CD4-positive, alpha-beta T cell treated with Interleukin-6 at 100 ng/mL for 8 hours (primary cell): ENCODE measurements at places on chromosomes 5 and 9.

DNA sequence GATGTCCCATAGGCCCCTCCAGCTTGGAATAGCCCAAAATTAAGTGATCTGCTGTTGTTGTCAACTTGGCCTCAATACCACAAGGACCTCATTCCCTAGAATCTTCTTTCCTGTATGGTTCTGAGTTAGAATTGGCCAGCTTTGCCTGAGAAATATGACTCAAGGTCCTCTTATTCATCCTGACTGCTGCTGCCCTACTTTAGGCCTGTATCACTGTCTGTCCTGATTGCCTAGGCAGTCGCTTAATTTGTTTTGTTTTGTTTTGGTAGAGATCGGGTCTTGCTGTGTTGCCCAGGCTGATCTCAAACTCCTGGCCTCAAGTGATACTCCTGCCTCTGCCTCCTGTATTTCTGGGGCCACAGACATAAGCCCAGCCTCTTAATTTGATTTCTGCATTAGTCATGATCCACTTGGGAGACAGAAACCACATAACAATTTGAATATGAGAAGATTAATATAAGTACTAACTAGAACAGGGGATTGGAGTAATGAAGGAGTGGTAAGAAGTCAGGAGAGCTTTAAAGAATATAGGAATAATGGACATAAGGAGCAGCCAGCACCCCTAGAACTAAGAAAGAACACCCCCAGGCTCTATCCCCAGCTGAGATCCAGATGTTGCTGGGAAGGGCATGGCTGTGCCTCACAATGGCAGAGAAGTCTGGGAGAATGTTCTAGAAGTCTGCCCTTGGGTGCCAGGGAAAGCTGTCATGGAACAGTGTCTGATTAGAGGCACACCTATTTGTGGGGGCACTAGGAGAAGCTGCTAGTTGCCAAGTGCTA, 4.6 kb downstream of the TEX53 start:
- no peak for DNase-seq

GRCh38 chr5:81785322-81785721, 34.4 kb upstream of the SSBP2 start:
- no peak for DNase-seq

- no peak for DNase-seq
Observed at GRCh38 chr9:89528540-89528939, 30.6 kb upstream of the SEMA4D start.

- DNase-seq = no peak
Observed at GRCh38 chr5:77333036-77333435, 122.6 kb downstream of the PDE8B start.

- DNase-seq = peak; percentile 25
Observed at GRCh38 chr5:15013654-15014463, 142.3 kb upstream of the ANKH start.

DNA sequence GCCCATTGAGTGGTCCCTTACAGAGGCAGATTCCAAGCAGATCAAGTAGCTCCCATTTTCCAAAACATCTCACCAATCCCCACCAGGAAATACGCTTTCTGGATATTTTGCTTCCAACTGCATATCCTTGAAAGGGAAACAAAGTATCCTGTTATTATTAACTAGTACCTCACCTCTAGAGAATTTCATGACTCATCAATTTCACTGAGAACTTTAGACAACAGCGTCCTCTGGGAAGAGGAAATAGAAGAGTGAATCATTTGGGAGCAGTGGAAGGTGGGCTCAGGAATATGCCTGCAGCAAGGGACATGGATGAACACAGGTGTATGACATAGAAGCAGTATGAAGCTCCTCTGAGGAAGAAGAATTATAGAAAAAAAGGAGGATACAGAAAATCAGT, 186.7 kb downstream of the MARCHF11 start:
- no peak for DNase-seq

DNA sequence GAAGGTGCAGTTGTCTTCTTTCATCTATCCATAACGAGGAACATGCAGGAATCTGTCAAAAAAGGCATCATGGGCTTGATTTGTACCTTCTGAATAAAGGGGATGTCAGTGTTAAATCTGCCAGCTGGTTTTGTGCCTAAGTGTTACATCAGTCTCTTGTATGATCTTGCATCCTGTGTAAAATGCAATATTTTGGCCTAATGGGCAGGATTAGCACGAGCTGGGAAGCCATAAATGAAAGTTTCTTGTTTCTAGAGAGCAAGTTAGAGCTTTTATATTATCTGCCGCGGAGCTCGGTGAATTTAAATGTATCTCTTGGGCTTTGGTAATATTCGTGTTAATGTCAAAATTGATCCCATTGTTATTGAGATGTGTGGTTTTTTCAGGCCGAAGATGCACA, 526.1 kb upstream of the WWC1 start:
- DNase-seq = no peak

- no peak for DNase-seq
Observed at GRCh38 chr9:91062281-91062680, 260.7 kb downstream of the SYK start.

- no peak for DNase-seq
Observed at GRCh38 chr9:85401998-85402397, 339.8 kb downstream of the AGTPBP1 start.

DNA sequence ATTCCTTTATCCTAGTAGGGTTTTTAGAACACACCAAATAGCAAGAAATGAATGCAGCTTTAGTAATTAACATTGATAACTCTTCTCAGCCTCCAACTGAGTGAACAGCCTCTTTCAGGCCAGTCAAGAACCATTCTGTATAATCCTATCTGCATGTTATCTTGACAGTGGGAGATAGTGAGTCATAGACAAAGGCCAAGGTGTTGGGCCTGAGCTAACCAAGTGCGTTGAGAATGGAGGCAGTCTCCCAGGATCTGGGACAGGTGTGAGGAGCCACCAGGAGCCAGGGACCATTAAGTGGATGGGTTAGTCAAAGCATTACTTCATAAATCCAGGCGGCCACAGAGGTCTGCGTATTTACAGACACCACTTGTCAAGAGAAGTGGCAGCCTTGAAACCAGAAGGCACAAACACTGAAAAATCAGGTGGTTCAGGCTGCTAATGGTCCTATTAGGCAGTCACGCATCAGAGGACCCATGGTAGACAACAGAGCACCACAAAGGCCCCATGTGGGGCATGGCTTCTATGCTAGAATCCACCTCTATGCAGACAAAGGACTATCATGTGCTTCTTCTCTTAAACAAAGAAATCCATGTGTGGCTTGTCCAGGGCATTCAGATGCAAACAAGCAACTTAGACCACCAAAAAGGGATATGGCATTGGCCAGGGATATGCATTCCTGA, 409.7 kb upstream of the PIK3R1 start:
- no peak for DNase-seq

DNA sequence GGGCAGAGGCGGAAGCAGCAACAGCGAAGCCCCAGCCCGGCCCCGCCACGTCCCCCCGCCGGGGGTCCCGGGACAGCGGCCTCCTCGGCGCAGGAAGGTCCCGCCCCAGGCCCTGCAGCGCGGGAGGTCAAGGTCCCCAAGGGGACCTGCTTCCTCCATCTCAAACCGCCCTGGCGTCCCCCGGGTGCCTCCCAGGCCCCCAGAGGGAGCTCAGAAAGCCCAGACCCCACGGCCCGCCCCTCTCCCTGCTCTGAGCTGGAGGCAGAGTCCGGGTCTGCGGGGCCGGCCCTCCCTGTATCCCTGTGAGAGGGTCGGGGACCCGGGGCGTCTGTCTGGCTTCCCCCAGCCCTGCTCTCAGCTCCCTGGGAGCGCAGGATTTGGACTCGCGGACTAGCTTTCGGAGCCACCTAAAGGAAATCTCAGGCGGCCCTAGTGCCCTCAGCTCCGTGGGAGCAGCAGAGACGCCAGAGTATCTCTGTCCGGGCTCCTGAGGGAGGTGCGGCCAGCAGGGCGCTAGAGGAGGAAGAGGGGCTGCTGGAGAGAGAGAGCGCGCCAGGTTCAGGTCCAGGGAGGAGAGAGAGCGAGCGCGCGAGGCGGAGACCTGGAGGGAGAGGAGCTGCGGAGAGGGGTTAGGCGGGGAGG, 30.7 kb downstream of the EXOC3 start:
- DNase-seq = no peak

GRCh38 chr9:95606489-95607350, 89.9 kb upstream of the PTCH1 start:
- no peak for DNase-seq

GRCh38 chr9:91422758-91423711, 597 bp downstream of the NFIL3 start:
- DNase-seq = peak; percentile 25

DNA sequence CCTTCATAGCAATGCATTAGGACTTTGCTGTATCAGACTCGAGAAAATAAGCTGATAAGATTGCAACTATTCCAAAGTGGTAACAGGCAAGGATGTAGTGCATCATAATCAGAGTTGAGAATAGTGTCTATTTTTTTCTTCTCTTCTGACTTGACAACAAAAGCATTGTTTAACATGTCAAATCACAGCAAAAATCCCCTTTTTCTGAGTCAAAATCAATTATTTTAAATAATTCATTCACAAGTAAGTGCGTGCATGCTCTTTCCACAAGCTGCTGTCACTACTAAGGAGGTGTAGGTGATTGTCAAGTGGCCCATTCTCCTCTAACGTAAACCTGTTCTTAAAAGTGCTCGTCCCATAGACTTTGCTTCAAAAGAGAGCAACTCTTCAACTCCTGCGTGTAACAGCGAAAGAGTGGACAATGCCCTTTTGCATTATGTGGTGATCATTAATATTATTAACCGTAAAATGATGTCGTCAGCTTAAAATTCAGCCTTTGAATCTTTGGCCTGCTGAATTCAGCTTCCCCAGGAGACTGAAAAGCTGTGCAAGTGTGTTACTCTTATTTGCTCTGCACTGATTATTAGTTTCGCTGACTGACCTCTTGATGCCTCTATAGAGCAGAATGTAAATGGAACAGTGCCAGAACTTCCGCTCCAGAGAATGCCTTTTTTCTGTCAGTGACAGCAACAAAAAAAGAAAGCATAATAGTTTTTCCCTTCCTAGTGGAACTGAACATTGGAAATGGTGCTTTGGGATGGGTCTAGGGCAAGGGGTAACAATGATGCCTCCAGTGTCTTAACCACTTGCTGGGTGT, 680.8 kb upstream of the SEMA6A start:
- DNase-seq = no peak

- no peak for DNase-seq
Observed at GRCh38 chr5:138926257-138926656, 51.1 kb upstream of the LRRTM2 start.

GRCh38 chr5:116062352-116062751, 22.5 kb upstream of the COMMD10 start:
- no peak for DNase-seq

DNA sequence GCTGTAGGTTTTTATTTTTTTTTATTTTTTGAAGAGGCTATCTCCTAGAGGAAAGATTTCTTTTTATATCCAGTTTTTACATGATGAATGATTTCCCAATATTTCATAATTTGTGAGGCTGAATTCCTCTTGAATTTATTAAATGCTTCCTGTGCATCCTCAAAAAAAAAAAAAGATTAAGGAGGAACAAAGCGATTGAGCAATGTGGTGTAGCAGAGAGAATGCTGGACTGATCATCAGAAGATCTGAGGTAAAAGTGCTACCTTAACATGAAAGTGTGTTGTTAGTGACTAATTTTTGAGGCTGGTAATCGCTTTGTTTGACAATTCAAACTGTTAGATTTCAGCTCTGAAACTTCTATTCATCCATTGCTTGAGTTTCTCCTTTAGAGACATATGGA, 125.1 kb downstream of the ESM1 start:
- no peak for DNase-seq

DNA sequence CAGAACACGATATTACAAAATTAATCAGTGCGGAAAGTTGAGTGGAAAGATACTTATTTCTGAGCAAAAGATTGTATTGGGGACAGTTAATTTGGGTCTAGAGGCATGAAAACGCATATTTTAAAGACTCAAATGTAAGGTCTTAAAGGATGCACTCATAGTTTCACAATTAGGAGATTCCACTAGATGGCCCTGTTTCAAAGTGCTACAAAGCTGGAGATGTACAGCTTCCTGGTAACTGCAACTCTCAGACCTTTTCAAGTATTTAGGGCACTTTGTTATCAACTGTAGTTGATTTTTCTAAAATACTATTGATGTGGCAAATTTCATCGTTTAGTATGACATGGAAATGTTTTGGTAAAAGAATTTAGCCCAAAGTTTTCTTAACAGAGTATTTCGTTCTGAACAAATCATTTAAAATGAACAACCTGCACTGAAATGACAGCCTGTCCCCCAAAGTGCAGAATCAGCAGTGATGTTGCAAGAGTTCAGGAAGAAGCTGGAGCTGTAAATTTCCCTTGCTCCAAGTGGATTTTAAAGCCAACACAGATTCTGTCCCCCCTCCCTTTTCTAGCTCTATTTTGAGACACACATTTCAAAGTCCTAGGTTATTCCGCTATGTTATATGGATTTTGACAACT, 16.2 kb upstream of the NDUFB6 start:
- no peak for DNase-seq

DNA sequence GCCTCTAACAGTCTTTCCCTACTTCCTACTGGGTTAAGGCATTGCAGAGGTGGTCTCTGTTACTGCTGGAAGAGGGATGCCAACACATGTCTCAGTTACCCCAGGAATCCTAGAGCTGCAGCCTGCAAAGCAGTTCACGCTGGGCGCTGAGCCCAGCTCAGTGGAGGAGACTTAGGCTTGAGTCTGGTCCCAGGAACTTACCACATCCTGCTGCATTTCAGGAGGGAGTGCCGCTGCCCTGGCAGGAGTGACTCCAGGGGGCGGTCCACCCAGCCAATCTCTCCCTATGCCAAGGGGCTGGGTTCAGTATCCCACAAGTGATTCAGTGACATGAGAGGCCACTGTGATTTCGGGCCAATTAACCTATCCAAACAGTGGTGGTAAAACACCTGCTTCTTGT, 7.6 kb downstream of the TTC16 start:
- no peak for DNase-seq

- no peak for DNase-seq
Observed at GRCh38 chr5:147427521-147428401, 82.1 kb downstream of the DPYSL3 start.

- no peak for DNase-seq
Observed at GRCh38 chr9:84781458-84781857, 111.9 kb downstream of the NTRK2 start.

GRCh38 chr5:172411484-172412072, 42.7 kb downstream of the SH3PXD2B start:
- DNase-seq = no peak

- DNase-seq = no peak
Observed at GRCh38 chr5:59276917-59277372, 616.6 kb downstream of the PDE4D start.

- DNase-seq = no peak
Observed at GRCh38 chr5:167820101-167820990, 471.1 kb upstream of the WWC1 start.

DNA sequence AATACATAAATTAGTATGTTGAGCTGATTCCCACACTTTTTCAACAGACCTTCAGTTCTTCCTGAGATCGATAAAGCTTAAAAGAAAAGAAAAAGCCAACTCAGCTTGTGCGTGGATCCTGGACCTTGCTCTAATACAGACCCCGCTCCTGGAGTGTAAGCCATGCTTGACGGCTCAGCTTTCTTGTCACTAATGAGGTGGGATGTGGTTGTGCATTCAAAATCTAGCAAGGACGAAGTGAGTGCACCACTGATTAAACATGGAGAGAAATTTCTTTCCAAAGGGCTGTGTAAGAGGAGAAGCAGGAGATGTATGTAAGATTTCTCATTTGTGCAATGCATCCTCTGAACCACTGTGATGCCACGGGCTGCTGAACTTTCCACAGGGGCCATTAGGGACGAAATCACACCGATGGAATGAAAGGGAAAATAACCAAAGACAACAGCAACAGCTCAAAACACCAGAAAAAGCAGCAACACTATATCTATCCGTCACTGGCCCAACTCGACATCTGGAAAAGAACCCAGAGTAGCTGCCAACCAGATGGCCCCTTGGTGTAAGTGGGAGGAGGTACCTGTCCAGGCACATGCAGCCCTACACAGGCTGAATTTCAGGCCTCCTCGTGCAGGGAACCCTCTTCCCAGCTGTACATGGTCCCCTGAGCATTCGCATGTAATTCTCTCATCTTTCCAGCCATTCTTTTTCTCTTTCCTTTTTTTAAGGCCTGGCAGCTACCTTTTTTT, 178.9 kb downstream of the SREK1 start:
- no peak for DNase-seq
